ENCODE measurements at places on chromosomes 11 and 22.

GRCh38 chr11:27864091-27864491 lies 163.8 kb upstream of the BDNF start:
- H3K4me3 ChIP-seq: no peak overlapping the region
- no peak for DNase-seq
- no peaks in the 10 kb centered on the region for H3K36me3 ChIP-seq
- H3K27me3 ChIP-seq: peaks cover 26% of the 10 kb centered on the region
- no peak overlapping the region for H3K27ac ChIP-seq
- H3K4me1 ChIP-seq: no peaks in the 10 kb centered on the region

DNA sequence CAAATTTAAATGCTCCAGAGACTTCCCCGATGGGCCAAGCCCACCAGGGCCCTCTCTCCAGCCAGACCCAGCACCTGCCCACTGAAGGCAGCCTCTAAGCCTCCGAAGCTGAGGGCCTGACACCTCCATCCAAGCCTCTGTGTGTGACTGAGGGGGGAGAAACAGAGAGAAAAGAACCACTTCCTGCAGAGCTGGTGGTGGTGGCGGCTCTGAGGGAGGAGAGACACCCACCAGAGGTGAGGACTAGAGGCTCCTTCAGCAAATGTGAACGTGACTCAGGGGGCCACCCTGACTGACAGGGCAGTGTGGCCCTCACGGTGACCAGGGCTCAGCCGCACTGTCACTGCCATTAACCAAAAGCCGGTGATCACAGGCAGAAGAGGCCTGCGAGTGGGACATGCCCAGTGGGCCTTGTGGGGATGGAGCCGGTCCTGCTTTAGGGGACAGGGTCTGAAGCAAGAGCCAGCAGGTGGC lies 31.0 kb upstream of the CD5 start:
- peaks cover 40% of the 10 kb centered on the region for H3K4me1 ChIP-seq
- H3K36me3 ChIP-seq: no peaks in the 10 kb centered on the region
- no peak overlapping the region for H3K4me3 ChIP-seq
- H3K27me3 ChIP-seq: no peaks in the 10 kb centered on the region
- DNase-seq: no peak
- H3K27ac ChIP-seq: no peak overlapping the region

DNA sequence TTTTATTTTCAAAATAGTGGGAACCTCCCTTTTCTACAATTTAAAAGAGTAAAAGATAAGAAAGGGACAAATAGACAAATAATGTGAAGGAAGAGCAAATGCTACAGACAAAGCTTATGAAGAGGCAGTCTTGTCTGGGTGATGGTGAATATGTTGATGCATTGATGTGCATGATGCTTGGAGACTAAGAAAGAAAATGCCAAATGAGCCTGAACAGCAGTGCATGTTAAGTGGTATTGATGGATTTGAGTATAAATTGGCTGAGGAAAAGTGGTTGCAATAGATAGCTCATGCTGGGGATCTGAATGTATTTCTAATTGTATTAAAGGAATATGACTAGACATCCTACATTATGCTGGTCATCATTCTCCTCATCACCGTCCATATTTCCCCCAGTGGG lies 268.6 kb upstream of the ANO5 start:
- no peak overlapping the region for H3K27ac ChIP-seq
- no peak overlapping the region for H3K4me3 ChIP-seq
- no peaks in the 10 kb centered on the region for H3K36me3 ChIP-seq
- DNase-seq: no peak
- no peaks in the 10 kb centered on the region for H3K4me1 ChIP-seq
- no peaks in the 10 kb centered on the region for H3K27me3 ChIP-seq

DNA sequence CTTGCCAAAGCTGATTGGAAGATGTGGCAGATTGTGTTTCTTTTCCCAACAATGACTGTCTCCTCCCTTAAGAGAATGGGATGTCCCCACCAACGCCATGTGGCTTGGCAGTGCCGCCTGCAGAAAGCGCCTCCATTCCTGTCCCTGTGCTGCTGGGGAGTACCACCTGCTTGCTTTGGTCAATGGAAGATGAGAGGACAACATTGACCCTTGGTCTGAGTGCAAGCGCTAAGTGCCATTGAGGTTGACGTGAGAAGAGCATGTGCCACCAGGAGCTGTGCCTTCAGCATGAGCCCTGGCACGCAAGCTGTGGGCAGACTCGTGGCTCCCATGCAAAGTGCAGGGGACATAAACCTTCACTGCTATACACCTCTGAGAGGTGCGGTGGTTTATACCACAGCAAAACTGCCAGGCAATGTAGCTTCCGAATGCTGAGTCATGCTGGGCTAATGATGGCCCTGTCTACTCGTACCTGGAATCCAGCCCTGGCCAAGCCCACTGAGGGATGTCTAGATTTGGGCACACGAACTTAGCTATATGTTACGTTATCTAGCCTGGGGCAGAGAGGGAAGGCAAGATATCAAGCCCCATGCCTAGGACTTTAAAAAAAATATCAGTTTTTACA lies 41.9 kb downstream of the MYEOV start:
- H3K27ac ChIP-seq: no peak overlapping the region
- no peaks in the 10 kb centered on the region for H3K4me1 ChIP-seq
- no peaks in the 10 kb centered on the region for H3K36me3 ChIP-seq
- no peak overlapping the region for H3K4me3 ChIP-seq
- H3K27me3 ChIP-seq: no peaks in the 10 kb centered on the region
- DNase-seq: no peak

Measured in left ventricle myocardium inferior (tissue), 1 donor.